Stimulated activated CD4-positive, alpha-beta T cell treated with anti-CD3 and anti-CD28 coated beads, Interleukin-15, amount 100 ng/mL, for 1 hour (primary cell): ENCODE measurements at places on chromosomes 12 and 14.

GRCh38 chr12:57090924-57091637 is 2.2 kb downstream of the NAB2 start:
- no peak for DNase-seq

- no peak for DNase-seq
Measured at GRCh38 chr12:64800640-64801039, 23.8 kb upstream of the TBC1D30 start.

- DNase-seq, result no peak
Measured at GRCh38 chr12:123960856-123961255, 11.8 kb downstream of the CCDC92 start.

DNA sequence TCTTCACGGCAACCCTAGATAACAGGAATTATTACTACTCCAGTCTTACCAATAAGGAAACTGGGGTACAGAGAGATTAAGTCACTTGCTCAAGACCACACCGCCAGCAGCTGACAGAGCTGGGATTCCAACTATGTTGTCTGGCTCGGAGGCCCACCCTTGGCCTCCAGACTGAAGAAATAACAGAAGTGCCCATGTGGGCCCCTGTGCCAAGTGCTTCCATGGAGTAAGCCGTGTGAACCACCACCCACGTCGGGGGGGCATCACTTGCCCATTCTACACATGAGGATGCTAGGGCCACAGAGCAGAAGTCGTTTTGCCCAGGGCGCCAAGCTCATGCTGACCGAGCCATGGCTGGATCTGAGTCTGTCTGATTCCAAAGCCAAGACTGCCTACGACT is 926 bp upstream of the CMKLR1 start:
- DNase-seq, result no peak

DNA sequence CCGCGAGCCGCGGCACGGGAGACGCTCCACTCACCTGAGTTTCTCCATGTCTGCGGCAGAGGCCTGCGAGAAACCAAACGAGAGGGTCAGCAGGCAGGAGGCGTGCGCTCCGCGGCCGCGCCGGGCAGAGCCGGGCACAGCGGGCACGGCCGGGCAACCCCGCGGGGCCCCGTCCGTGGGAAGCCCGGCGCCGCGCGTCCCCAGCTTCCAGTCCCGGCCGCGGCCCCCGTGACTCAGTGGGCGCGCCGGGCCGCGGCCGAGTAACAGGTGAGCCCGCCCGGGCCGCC is 19.4 kb downstream of the BEGAIN start:
- no peak for DNase-seq

GRCh38 chr14:55107766-55108554 is 21.1 kb upstream of the LGALS3 start:
- DNase-seq, result peak; percentile 12

DNA sequence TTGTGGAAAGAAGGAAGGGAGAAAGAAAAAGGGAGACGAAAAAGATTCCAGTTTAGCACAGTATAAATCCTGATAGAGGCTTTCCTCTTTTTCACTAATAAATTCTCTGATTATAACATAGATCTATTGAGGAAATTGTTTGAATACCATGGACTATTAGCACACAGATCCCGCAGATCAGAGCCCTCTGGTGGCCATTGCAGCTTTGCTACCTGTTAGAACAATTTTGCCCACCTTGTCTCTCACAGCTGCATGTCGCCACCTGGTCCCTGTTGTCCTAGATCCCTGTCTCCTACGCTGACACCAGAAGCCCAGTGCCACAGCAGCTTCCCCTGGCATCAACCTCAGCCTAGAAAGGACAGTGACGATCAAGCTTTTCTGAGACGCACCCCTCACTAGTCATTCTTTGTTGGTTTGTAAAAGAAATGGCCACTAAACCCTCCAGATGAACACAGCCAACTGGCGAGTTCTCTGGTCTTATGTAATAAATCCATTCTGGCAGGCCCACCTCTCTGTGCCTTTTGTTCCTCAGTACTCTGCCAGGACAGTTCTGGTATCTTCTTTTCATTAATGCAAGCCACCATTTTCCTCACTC is 9.9 kb downstream of the GPHB5 start:
- no peak for DNase-seq

GRCh38 chr14:48304729-48305128 is 629.3 kb upstream of the MDGA2 start:
- DNase-seq, result no peak

GRCh38 chr12:110234755-110235154 is 46.3 kb upstream of the ATP2A2 start:
- no peak for DNase-seq

DNA sequence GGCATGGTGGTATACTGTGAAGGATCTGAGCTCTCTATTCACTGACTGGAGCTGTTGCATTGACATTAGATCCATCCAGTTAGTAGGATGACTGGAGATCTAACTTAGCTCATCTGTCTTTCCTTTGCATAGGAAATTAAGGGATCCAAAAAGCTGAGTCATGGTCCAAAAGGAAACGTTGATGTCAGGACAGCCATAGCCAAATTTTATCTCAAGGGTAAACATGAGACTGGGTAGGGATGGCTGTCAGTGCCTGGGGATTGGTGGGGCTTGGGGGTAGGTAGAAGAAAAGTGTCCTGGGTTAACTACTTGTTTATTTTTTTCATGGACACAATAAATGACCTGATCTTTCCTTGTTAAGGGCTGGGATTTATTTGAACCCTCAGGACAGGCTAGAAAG is 4.6 kb downstream of the FAM177A1 start:
- DNase-seq, result no peak

GRCh38 chr12:16352481-16352880 is 5.0 kb downstream of the MGST1 start:
- no peak for DNase-seq

GRCh38 chr12:4293966-4294505 is 20.5 kb downstream of the CCND2 start:
- DNase-seq, result no peak

DNA sequence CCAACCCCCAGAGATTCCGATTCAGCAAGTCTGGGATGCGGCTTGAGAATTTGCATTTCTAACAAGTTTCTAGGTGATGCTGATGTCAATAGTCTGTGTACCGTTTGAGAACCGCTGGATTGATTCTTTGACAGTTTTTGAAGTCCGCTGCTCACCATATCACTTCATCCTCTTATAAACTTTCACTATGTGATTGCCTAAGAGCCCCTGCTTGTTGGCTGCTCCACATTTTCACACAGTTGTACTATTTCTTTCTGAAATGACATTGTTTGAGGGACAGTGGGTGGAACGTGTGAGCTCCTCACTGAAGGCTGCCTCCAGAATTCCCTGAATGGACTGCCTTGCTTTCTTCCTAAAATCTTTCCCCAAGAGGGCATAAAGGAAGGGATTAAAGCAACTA is 7.7 kb downstream of the C3AR1 start:
- no peak for DNase-seq

- no peak for DNase-seq
Measured at GRCh38 chr12:75525263-75525662, 13.9 kb upstream of the KRR1 start.

- no peak for DNase-seq
Measured at GRCh38 chr12:40016980-40017379, 88.9 kb downstream of the SLC2A13 start.

DNA sequence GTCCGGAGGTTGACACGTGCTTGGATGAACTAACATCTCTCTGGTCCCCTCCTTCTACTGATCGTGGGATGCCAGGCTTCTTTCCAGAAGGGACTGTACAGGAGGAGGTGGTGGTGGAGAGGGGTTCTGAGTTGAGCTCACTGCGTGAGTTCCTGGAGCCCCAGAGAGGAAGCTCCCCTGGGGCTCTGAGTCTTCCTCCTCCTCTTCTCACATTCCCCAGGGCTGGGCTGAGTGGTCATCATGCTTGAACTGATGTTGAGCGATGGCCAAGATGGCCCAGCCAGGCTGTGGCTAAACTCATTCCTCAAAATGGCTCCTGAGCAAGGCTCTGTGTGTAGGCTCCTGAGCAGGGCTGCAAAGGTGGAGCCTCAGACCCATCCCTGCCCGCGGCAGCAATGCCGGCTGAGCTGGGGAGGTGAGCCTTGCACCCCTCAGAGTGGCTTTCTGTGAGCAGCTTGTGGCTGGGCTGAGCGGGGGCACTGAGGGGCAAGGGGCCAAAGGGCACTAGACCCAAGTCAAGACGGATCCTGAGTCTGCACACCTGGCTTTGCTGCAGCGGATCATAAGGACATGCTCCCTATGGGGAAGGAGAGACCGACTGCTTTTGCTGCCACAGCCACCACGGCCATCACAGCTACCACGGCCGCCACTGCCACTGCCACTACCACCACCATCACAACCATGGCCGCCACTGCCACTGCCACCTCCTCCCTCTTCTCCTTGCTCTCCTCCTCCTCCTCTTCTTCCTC is 35.4 kb downstream of the MEG3 start:
- DNase-seq, result no peak

DNA sequence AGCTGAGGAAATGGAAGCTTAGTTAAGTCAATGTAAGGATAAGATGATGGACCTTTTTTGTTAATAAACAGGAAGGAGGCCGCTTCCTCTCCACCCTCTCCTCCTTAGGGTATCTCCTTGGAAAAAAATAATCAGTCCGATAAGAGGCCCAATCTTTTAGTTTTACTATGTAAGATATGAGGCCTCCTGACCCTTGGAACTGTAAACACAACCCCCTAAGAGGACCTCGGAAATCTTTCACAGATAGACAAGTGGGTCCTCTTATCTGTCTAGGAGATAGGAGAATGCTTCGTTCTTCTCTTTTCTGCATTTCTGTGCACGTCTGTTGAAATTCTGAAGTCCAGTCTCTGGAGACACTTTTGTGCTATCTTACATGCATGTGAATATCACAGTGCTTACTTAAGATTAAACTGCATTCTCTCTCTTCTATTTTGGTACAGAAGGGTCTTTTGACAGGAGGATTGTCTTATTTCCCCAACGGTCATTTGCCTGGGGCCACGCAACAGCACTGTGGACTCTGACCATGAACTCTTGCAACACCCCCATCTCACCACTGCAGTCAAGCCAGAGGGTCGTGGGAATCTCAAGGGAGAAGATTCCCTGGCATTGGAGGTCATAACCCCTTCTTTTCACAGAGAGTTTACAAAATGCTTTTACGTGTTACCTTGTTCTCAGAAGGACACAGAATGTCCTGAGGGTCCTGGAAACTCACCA is 313.0 kb upstream of the RTL1 start:
- DNase-seq, result no peak

DNA sequence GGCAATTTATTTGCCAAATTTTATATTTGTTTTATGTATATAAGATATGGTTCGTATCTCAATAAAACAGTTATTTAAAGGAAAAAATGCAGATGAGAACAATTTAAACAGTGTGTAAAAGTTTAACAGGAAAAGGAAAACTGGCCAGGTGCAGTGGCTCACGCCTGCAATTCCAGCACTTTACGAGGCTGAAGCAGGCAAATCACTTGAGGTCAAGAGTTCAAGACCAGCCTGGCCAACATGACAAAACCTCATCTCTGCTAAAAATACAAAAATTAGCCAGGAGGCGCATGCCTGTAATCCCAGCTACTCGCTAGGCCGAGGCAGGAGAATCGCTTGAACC is 22.3 kb downstream of the G2E3 start:
- DNase-seq, result no peak
